A549 treated with dexamethasone at 1 μM for 4 hours (cell line): ENCODE measurements at places on chromosomes 5 and 9. TPM values are rescaled to one million over a fixed set of nuclear protein-coding genes. Genes with fewer than 3 reads are reported as not detected.

Gene SIT1
- total RNA-seq = not detected in 5 replicates

Gene ECM2
- 0.08 to 0.11 TPM (median 0.11 TPM) in 5 replicates for total RNA-seq

Gene FREM1
- not detected in 5 replicates for total RNA-seq

Gene CAMK4
- total RNA-seq = 0.03 to 0.21 TPM (median 0.08 TPM) in 4 of 5 replicates, not detected in the other

Gene PCDHGA6
- 0.12 to 0.32 TPM (median 0.29 TPM) in 5 replicates for total RNA-seq

Gene PAEP
- 0.14 to 0.45 TPM (median 0.36 TPM) in 5 replicates for total RNA-seq

Gene C5orf63
- total RNA-seq = 3.0 to 5.9 TPM (median 3.7 TPM) in 5 replicates

Gene FNIP1
- 10.5 to 15.3 TPM (median 11.8 TPM) in 5 replicates for total RNA-seq

Gene SLC26A2
- total RNA-seq = 51.3 to 81.6 TPM (median 74.0 TPM) in 5 replicates

Gene ZNF474
- 0.11 to 0.30 TPM (median 0.22 TPM) in 5 replicates for total RNA-seq

Gene OCLN
- total RNA-seq = 10.8 to 12.9 TPM (median 10.9 TPM) in 5 replicates
